T-helper 2 cell (primary cell): ENCODE measurements at places on chromosomes 16 and 17.
A peak's percentile ranks its signal among the peaks of the same experiment; 100 is the strongest.

DNA sequence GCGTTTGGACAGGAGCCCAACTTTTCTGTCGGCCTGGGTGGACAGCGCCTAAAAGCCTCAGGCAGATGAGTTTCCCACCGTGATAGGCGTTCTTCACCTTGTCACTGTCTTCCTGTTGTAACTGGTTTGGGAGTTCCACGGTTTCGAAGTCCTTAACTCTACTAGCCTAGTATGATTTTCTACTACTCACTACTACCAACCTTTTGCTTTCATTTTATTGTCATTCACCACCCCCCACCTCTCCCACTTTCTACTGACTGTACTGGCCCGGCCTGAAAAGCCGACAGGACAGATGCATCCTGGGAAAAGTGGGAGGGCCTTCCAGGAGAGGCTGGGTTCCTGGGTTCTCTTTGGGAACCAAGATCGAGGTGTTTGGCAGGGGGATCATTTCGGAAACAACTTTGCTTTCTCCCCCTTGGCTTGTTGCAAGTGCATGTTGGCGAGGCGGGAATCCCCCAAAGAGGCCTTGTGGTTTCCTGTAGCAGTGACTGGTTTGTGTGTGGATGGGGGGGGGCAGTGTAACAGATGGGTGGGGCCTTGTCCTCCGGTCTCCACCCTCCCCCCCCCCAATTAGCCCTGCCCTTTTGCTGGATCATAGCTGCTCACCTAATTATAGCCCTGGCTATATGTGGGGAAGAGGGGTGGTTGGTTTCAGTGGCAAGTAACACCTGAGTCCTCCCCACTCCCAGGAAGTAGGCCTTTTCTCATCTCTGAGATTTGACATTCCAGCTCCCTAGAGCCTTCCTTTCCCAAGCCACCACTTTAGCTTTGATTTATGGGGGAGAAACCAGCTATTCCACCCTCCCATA lies 1.4 kb downstream of the EIF5A start:
- peak; percentile 85 for DNase-seq

- DNase-seq = no peak
Observed at GRCh38 chr17:44781551-44782325, 22.9 kb downstream of the ADAM11 start.

DNA sequence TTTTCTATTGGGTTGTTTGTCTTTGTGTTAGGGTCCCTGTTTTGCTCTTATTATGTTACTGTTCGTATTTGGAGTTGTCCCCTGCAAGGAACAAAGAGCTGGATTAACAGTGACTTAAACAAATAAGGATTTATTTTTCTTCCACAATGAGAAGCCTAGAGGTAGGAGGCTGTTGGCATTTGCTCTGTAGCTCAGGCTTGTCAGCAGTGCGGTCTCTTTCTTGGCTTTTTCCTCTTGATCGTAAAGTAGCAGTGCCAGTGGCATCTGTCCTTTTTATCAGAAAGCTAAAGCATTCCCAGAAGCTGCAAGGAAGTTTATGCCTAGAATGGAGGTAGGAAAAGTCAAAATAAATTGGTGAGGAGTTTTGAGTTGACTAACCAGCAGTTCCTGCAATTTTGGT lies 154.1 kb downstream of the HS3ST4 start:
- no peak for DNase-seq

DNA sequence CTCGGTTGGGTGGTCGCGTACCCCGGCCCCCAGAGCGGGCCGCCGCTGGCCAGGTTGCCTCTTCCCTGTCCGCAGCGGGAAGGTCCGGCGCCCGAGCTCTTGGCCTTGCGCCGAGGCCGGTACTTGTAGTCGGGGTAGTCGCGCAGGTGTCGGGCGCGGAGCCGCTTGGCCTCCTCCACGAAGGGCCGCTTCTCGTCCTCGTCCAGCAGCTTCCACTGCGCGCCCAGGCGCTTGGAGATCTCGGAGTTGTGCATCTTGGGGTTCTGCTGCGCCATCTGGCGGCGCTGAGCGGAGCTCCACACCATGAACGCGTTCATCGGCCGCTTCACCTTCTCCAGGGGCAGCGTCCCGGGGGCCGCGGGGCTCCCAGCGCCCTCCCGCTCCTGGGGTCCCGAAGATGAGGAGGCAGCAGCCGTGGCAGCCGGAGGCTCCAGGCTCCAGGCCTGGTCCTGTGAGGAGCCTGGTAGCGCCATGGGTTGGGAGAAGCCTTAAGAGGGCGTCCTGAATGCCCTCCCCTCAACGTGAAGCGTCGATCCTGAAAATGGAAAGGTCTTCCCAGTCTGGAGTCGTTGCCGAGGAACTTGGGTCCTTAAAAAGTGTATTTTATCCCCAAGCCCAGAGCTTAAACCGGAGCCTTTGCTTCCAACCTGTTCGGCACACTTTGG lies 558 bp downstream of the SOX15 start:
- peak; percentile 29 for DNase-seq

- DNase-seq = no peak
Observed at GRCh38 chr16:56667581-56668571, at the start of gene MT1G. TSS of gene MT1G (minus strand) at chr16:56668065. CDS start at chr16:56667993, 72 bp downstream.

DNA sequence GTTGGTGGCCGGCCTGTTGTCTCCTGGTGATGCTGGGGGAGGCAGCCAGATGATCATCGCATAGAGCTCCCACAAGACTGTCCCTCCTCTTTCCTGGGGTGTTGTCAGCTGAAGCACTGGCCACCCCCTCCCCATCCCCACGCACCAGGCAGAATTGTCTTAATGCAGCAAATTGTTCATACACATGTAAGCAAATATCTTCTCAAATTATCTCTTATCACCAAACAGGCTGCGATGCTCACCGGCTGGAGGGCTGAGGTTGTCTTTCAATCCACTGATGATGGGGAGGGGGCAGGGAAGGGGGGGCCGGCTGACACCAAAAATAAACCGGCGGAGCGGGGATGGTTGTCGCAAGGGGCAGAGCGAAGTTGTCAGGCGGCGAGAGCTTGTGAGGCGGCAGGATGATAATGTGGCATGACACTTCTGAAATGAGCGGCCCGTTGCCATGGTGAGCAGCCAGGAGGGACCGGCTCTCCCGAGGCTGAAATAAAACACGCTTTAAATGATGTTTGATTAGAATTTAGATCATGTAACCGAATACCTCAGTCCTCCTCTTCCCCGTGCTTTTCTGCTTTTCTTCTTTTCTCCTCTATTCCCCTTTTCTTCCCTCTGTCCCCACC lies 59.8 kb downstream of the MRM1 start:
- DNase-seq = no peak

DNA sequence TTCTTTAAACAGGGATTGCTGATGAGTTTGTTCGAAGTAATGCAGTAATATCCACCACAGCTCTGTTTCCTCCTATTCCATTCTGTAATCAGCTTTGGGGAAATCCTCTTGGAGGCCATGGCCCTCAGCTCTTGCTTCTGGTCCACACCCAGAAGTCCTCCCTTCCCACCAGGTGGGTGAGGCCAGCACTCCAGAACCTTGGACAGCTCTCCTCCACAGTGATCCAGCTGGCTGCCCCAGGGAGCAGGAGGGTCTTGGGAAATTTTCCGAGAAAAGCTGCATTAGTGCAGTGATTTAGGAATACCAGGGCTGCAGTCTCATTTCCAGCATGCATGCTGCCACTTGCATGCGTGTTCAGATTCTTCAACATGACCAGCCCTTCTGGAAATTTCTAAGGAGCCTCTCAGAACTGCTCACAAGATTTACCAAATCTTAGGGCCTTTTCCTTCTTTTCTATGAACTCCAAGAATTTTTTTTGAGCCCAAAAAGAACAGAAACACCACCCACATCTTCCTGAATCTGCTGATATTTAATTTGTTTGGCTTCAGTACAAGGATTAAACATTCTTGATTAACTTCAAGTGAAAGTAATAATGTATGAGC lies 4.2 kb downstream of the SMPD3 start:
- DNase-seq = no peak

- no peak for DNase-seq
Observed at GRCh38 chr17:57902117-57902799, 52.4 kb upstream of the MRPS23 start.

- DNase-seq = peak; percentile 65
Observed at GRCh38 chr17:7336240-7337175, at the start of gene ACAP1. TSS of gene ACAP1 (plus strand) at chr17:7336529. CDS start at chr17:7336735, 206 bp downstream.

- no peak for DNase-seq
Observed at GRCh38 chr16:54102888-54103866, 183.4 kb downstream of the IRX3 start.

- DNase-seq = no peak
Observed at GRCh38 chr17:21146362-21147015, 19.7 kb downstream of the DHRS7B start.

- DNase-seq = no peak
Observed at GRCh38 chr17:79834565-79835469, 4.4 kb downstream of the CBX4 start.

GRCh38 chr17:3557768-3558583 lies at the start of gene TRPV3:
TSS of gene TRPV3 (minus strand) at chr17:3557812. CDS start at chr17:3554850, 2,962 bp downstream.
- peak; percentile 33 for DNase-seq

DNA sequence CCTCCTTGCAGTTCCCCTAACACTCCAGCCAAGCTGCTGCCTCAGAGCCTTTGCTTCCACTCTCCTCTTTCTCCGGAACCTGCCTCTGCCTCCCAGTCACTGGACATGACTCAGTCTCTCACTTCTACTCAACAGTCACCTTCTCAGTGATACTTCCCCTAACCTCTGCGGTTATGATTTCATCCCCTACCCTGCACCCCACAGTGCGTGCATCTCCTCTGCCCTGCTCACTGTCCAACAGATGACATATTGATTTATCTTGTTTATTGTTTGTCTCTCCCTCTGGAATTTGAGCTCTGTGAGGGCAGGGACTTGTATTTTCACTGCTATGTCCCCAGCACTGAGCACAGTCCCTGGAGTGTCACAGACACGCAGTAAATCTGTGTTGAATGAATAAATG lies 100.7 kb downstream of the CYLD start:
- DNase-seq = no peak

DNA sequence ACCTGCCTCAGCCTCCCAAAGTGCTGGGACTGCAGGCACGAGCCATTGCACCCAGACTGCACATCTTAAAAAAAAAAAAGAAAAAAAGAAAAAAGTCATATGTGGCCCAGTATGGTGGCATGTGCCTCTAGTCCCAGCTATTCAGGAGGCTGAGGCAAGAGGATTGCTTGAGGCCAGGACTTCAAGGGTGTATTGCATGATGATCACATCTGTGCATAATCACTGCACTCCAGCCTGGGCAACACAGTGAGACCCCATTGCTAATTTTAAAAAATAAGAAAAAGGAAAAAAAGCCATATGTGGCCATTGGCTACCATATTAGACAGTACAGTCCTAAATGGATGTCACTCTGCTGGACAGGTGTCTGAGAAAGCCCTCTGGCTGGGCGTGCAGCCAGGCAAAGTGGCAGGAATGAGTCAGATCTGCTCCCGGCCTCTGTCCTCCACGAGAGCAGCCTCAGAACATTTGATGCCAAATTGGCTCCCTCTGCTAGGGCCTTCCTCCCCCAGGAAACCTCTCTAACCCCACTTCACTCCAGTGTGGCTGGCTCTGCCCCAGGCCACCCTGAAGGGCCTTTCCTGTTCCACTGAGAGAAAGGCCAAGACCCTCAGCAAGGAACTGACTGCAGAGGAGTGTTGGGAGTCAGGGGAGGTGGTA lies 14.7 kb downstream of the CA7 start:
- DNase-seq = no peak

GRCh38 chr16:67021321-67021720 lies 7.6 kb upstream of the CBFB start:
- no peak for DNase-seq
